ENCODE measurements at places on chromosomes 6 and 20.

DNA sequence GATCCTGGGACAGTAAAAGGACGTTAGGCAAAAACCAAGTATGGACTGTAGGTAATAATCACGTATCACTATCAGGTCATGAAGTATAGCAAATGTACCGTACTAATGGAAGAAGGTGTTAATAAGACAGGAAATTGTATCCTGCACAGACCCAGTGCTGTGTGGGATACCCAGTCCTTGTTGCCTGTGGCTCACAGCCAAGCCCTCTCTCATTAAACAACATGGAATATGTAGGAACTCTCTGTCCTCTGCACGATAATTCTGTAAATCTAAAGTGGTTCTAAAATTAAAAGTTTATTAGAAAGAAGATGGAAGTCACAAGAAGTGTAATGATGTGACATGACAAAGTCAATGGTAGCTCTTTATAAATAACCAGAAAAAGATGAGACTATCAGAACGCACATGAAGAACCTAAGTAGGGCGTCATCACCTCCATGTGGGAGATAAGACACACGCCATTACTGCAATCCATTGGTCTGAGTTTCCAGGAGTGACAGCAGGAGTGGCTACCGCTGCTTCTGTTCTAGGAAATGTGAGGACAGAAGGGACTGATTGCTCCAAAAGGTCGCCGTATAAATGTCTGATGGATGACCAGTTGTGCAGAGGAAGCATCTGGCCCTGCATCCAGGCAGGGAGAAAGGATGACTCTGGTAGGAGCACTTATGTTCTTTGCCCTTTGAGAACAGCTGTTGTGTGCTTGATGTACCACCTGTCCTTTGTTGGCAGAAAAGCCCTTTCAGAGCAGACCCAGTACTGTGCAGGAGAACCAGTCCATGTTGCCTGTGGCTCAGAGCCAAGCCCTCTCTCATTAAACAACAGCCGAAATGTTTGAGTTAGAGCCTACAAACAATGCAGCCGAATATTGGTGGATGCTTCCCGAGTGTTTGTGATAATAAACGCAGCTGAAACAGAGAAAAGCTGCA is 125.6 kb downstream of the FIG4 start:
- no peak for DNase-seq

DNA sequence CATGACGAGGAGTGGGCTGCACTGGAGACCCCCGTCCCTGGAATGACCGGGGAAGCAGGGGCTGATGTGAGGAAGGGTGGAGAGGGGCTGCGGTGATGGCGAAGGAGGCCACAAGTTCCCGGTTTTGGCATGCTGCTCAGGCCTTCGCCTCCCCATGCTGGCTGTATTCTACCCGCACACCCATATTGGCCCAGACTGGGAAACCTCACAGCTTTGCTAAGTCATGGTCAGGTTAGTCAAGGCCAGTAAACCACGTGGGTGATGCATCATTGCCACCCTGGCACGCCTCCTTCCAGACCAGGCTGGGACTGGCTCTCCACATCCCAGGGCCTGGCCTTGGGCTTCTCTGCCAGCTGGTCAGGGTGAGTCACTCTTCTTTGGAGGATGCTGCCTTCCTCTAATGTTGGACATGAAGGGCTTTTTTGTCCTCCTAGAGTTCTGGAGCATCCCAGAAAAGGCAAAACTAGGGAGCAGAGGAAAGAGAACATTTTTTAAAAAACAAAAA is 53.8 kb downstream of the PCNA start:
- peak; percentile 99 for DNase-seq

- no peak for DNase-seq
Measured at GRCh38 chr6:152671171-152671570, 26.5 kb upstream of the MYCT1 start.

DNA sequence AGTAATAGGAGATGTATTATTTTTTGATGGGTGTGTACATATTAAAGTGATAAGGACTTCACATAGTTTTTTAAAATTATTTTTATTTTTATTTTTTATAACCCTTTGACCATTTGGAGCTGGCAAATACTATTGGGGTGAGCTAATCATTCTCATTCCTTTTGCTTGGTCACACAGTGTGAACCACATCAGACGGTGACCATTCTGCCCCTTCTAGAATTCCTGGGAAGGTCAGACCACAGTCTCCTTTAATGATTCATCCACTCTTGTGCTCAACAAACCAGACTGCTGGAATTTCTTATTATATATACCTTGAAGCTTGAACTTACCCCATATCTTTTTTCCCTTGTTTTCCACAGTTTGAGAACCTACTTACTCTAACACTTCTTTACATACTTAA is 23.9 kb upstream of the PRL start:
- no peak for DNase-seq

Measured in inflammatory macrophage treated with lipopolysaccharide for 1 hour (primary cell).